ENCODE measurements at places on chromosomes 12 and 14. TPM values are rescaled to one million over a fixed set of nuclear protein-coding genes. Genes with fewer than 3 reads are reported as not detected.

CELA1 gene
- not detected for total RNA-seq

PZP gene
- not detected for total RNA-seq

DEGS2 gene
- total RNA-seq = not detected

SCFD1 gene
- total RNA-seq = 70.2 TPM

UNC119B gene
- total RNA-seq = 58.9 TPM

ADAMTS20 gene
- total RNA-seq = 10.9 TPM

CD27 gene
- total RNA-seq = 0.43 TPM

BICDL1 gene
- total RNA-seq = 2.5 TPM

DDX51 gene
- total RNA-seq = 15.5 TPM

C12orf54 gene
- total RNA-seq = not detected

SMIM10L1 gene
- total RNA-seq = 16.3 TPM

LALBA gene
- not detected for total RNA-seq

GRCh38 chr12:120472521-120472920 is 3.0 kb upstream of the SRSF9 start:
- no peak for DNase-seq

GRCh38 chr12:31906557-31907301 is 52.5 kb upstream of the RESF1 start:
- no peak for DNase-seq

GRCh38 chr12:124921200-124922031 is 7.0 kb upstream of the UBC start:
- peak; percentile 69 for DNase-seq

DNA sequence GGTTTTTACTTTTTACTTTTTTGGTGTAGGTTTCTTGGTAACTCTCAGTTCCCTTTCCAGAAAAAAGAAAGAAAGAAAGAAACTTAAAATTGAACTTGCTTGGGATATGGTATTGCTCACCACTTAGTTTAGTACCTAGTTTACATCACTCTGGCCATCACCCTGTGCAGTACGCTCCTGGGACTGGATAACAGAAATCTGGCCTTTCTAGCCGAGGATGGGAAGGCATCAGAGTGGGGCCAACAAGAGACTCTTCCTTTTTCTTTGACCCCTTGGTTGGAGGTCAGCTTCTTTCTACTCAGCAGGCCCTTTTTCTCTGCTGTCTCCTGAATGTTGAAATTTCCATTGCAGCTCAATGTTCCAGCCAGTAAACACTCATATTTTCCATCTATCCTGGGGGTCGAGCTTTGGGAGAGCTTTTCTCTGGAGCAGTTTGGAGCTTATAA is 156.6 kb downstream of the TGFB3 start:
- DNase-seq = no peak

- DNase-seq = no peak
Observed at GRCh38 chr12:110249716-110250225, 31.3 kb upstream of the ATP2A2 start.

- DNase-seq = no peak
Observed at GRCh38 chr14:33163600-33163999, 224.9 kb downstream of the NPAS3 start.

GRCh38 chr14:92990456-92991430 is 67.8 kb downstream of the CHGA start:
- DNase-seq = no peak

GRCh38 chr12:110246636-110247339 is 34.3 kb upstream of the ATP2A2 start:
- no peak for DNase-seq

- DNase-seq = no peak
Observed at GRCh38 chr12:112046003-112046402, 32.8 kb downstream of the ERP29 start.

DNA sequence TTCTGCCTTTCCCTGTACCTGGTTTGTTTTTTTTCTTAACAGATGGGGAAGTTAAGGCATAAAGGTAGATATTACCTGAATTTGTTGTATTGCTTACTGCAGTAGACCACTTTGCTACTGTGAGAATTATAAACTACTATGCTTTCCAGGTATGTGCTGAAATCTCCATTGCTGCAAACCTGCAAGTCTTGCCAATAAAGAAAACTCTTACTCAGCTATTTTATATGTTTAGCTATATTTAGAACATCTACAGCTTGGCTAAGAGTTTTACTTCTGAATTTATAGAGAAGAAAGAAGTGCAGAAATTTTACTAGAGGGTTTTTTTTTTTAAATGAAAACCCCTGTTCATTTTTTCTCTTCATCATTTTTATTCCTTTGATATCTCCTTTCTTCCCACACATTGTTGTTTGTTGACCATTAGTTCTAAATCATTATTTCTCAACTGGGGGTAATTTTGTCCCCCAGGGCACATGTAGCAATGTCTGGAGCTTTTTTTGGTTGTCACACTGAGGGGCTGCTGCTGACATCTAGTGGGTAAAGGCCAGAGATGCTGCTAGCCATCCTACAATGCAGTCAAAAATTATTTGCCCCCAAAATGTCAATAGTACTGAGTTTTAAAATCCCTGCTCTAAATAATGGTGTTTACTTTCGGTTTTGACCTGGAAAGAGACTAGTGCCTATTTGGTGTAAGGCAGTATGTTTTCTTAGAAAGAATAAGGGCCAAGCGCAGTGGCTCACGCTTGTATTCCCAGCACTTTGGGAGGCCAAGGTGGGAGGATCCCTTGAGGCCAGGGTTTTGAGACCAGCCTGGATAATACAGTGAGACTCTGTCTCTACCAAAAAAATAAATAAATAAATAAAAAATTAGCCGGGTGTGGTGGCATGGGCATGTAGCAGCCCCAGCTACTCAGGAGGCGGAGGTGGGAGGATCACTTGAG is 48.6 kb downstream of the PCNX1 start:
- peak; percentile 38 for DNase-seq

- no peak for DNase-seq
Observed at GRCh38 chr14:100156776-100157175, 2.7 kb downstream of the DEGS2 start.

- no peak for DNase-seq
Observed at GRCh38 chr14:99506276-99506675, 25.1 kb downstream of the CCNK start.

GRCh38 chr12:93325855-93326254 is 51.9 kb upstream of the NUDT4 start:
- DNase-seq = no peak

DNA sequence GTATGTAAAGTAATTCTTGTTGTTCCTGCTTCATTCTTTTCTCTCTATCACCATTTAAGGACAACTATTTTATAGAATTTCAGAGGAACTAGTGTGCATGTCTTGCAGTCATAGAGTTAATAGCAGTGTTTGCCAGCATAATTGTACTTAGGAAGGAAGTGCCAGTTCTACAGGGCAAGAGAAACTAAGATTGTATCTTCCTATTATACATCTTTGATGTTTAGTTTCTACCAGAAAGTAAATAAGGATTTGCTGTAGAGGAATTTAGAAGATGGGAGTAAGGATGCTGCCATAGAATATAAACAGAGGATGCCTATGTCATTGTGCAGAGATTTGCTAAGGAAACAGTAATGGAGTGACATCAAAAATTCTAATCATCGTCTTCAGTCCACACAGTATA is 270.9 kb upstream of the NPAS3 start:
- DNase-seq = no peak

DNA sequence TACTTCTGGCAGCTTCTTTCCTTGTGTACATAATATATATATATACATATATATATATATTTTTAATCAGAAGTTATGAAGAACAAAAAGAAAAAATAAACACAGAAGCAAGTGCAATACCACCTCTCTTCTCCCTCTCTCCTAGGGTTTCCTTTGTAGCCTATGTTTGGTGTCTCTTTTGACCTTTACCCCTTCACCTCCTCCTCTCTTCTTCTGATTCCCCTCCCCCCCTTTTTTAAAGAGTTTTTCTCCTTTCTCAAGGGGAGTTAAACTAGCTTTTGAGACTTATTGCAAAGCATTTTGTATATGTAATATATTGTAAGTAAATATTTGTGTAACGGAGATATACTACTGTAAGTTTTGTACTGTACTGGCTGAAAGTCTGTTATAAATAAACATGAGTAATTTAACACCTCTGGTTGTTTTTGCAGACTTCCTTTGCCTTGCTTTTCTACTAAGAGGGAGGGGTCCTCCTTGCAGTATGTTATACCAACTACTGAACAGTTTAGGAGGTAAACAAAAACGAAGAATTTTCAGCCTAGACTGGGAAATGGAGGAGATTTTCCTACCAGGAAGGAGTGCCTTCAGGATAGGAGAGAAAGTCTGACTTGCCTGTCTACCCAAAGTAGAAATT is 3.6 kb upstream of the RPS26 start:
- no peak for DNase-seq

- no peak for DNase-seq
Observed at GRCh38 chr12:80627782-80628181, 79.7 kb upstream of the MYF6 start.

DNA sequence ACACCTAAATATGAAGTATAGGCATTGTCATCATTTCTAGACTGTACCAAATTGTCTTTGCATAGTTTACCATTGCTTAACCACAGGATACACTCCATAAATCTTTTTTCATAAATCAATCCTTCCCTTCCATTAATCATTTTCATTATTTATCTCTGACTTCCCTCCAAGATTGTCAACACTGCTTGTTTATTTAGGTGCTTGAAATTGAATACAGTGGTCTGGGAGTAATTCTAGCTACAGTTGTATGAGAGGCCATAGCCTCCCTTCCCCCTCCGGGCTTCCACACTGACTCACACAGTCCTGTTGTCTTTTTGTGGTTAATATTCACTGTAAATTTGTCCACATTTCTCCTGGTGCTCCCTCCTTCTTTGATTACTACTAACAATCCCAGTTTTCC is 114.2 kb upstream of the ARID2 start:
- no peak for DNase-seq

DNA sequence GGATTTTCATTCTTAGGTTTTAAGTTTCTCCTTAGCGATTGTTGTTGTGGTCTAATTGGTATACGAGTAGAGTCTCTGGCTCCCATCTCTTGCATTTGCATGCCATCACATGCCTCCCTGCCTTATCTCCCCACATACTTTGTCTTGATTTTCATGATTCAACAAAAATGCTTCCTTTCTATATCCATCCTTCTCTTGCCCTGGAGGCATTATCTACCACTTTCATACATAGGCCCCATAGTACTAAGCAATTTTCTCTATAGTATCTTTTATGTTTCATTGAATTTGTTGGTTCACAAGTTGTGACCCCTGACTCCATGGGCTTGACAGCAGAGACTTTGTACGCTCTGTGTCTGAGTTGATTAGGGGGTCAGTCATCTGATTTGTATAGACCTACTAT is 226.1 kb downstream of the ACSS3 start:
- DNase-seq = no peak

GRCh38 chr12:113214895-113215400 is 6.3 kb upstream of the TPCN1 start:
- DNase-seq = no peak

GRCh38 chr14:45181806-45182205 is 46.1 kb downstream of the FANCM start:
- no peak for DNase-seq

DNA sequence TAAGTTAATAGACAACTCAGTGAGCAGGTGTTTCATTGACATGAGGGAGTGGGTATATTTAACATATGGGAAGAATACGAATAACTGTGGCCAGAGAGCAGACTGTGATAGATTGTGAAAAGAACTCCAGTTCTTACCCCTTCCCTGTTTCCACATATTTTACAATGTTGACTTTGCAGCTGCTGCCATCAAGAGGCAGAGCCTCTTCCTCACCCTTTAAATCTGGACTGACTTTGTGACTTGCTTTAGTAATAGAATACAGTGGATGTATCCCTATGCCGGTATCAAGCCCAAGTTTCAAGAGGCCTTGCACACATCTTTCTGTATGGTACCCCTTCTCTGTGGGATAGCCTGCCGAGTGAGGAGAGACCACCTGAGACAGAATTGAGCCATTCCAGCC is 356.7 kb downstream of the ETNK1 start:
- no peak for DNase-seq

GRCh38 chr12:32446316-32447119 is 47.2 kb downstream of the FGD4 start:
- peak; percentile 31 for DNase-seq

DNA sequence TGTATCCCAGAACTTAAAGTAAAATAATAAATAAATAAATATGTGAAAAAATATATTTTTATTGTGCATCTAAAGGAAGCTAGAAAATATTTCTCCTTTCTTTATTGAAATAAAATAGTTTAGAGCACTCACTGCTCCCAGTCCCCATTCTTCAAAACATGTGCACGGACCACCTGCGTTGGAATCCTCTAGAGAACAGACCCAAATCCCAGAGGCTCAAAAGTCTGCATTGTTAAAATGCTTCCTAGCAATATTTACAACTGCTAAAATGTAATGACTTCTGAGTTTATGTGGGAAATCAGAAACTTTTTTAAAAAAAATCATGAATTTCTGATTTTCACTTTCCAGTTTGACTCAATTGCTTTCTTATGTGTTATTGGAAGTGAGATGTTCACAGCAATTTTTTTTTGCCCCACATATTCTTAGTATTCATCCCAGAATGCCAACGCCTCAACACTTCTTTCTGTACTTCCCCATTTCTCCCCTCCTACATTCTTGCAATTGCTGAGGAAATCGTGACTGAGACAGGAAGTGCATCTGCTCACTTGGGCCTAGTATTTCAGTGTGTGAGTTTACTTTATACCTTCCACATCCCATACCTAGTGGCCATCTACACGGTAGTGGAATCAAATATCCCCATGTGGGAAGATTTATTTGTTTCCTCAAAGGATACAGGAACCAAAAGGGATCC is 116.0 kb upstream of the FLRT2 start:
- no peak for DNase-seq

- DNase-seq = no peak
Observed at GRCh38 chr12:96241846-96242256, 47.7 kb downstream of the ELK3 start.

DNA sequence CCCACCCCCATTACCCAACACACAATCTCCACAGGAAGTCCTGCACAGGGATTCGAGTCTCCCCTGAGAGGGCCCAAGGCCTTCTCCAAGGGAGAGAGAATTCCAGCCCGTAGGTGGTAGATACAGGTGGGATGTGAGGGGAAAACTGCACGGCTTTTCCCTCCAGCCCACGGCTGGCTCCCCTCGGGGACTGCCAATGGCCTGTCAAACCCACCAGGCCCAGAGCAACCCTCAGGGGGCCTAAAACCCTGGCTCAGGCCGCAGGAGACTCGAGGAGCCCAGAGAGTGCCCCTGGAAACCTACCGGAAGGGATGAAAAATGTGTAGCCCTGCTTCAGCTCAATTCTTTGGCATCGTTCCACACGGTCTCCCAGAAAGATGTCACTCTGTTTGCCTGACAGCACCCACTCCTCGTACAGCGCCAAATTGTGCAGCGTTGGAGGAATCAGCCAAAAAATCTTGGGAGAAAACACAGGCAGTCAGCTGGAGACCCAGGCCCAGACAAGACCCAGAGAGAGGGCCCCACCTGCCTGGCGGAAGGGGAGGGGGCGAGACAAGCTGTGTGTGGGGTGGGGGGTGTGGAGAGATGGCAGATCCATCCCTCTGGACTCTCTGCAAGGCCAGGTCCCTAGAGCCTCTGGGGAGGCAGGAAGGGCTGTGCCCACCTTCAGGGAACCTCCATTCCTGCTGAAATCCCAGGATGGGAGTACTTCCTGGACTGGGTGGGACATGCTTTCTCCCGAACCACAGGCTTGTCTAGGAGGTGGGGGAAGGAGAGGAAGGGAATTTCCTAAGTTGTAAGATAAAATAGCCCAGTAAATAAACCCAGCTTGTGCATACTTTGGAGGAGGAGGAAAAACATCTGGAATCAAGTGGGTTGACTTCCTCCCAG is 48.1 kb downstream of the KDM2B start:
- DNase-seq = no peak

- peak; percentile 32 for DNase-seq
Observed at GRCh38 chr12:79933532-79934264, 1.2 kb downstream of the PPP1R12A start.

All from neural progenitor cell (in vitro differentiated cells).